Stimulated activated CD4-positive, alpha-beta T cell treated with anti-CD3 and anti-CD28 coated beads, TNF-alpha, amount 100 ng/mL, for 24 hours (primary cell): ENCODE measurements at places on chromosomes 4 and X.

DNA sequence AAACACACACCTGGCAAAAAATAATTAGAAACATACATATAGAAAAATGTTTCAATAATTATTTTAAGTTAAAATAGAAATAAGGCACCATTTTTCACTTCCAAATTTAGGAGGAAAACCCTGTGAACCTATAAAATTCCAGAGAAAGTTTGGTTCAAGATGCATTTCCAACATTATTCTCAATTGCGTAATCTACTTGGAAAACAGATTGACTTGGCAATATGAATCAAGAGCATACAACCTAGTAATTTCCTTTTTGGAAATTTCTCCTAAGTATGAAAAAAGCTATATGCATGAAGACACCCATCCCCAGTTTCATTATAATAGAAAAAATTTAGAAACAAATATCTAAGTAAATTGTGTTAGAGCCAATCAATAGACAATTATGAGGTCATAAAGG, 242.9 kb downstream of the IQCM start:
- DNase-seq = no peak

DNA sequence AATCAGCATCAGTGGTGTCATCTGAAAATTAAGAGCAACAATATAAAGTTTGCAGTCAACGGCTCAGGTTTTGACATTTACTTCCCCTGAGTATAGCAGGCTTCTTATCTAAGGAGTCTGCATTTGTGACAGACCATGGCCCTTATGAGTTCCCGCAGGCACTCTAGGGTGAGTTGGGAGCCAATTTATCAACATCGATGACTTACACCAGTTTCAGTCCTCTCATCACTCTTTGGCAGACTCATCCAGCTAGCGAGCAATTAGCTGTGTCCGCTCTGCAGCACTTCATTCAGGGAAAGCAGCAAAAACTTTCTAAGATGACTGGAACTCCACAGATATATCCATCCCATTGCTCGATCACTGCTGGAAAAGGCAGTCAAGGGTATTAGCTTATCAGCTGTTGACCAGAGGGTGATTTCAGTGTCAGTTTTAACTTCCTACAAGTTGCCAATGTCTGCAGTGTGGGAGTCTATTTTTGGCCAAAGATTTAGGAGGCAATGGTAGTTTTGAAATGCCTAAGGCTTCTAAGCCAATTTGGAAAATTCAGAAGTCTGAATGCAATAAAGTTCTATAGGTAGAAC, 625.1 kb upstream of the TENM3 start:
- no peak for DNase-seq

GRCh38 chr4:54093324-54094240, 6.4 kb upstream of the GSX2 start:
- no peak for DNase-seq

GRCh38 chr4:20323991-20324390, 72.3 kb downstream of the SLIT2 start:
- no peak for DNase-seq

GRCh38 chr4:12270546-12270945, 841.9 kb upstream of the HS3ST1 start:
- DNase-seq = no peak

DNA sequence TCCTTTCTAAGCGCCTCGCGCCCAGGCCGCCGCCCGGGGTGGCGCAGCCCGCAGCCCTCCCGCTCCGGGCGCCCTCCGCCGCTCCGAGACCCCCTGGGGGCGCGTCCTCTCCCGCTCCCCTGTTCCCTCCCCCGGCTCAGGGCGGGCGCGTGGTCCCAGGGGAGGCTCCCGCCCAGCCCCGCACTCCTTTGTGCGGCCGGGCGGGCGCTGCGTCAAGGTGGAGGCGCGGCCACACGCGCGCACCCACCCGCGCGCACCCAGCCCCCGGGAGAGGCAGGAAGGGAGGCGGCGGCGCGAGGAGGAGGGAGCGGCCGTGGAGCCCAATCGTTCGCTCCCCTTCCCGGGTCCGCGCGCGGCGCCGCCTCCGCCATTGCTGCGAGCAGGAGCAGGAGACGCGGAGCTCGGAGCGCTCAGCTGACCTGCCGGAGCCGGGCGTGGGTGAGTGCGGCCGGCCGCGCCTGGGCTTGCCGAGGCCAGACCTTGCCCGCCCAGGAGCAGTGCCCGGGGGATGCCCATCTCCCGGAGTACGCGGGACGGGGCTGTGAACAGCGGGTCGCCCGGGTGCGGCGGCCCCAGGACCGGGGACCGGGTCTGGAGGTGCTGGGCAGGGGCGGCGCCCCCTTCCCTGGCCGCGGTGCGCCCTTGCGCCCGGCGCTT, at the start of gene NSG1:
NSG1 (plus strand) TSS at position 367 of the 657 bp plus-strand sequence. CDS start 528 bp downstream, outside the sequence.
- DNase-seq = peak; percentile 33

DNA sequence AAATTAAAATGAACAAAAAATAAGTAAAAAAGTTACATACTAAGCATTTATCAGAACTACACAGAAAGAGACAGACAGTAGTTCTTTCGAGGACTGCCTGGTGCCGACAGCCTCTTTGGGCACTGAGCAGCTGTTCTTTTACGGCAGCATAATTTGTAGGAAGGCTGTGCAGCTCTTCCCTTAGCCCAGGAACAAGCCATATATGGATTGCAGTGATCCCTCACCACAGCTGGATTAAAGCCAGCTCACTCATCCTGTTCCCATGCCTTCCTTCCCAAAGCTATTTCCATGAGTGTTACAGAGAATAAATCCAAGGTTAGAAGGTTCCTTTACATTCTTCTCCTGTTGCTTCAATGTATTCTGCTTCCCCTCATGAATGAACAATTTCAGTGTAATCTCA, 71.7 kb downstream of the DDX60L start:
- DNase-seq = no peak

- DNase-seq = no peak
Measured at GRCh38 chr4:152408514-152409327, 127.2 kb downstream of the FBXW7 start.

GRCh38 chr4:119834906-119835612, 206.5 kb upstream of the PDE5A start:
- no peak for DNase-seq

GRCh38 chr4:128980816-128981326, 112.5 kb downstream of the SCLT1 start:
- DNase-seq = no peak

GRCh38 chr4:36321176-36321575, 39.8 kb downstream of the DTHD1 start:
- no peak for DNase-seq

DNA sequence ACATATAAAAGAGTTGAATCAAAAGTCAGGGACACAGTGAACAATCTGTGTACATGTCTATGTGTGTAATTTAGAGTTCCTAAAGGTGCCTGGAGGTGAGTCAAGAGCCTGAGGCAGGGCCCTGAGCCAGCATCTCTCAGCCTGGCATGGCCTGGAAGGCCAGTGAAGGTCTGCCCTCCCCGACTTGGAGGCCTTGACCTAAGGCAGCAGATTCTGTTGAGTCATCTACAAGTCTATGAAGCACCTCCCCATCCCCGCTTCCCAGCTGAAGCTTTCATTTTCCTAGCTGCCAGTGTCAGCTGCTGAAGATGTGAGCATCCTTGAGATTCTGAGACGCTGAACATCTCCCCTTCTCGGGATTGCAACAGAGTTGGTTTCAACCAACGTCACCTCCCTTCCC, 583.9 kb downstream of the BCOR start:
- DNase-seq = no peak

GRCh38 chr4:33941854-33942253, 2302.5 kb downstream of the ARAP2 start:
- no peak for DNase-seq

- DNase-seq = no peak
Measured at GRCh38 chr4:42607011-42607726, 49.7 kb downstream of the ATP8A1 start.

- DNase-seq = no peak
Measured at GRCh38 chr4:125707397-125707796, 392.6 kb downstream of the FAT4 start.

GRCh38 chr4:145497199-145498149, 15.8 kb downstream of the SMAD1 start:
- DNase-seq = no peak

DNA sequence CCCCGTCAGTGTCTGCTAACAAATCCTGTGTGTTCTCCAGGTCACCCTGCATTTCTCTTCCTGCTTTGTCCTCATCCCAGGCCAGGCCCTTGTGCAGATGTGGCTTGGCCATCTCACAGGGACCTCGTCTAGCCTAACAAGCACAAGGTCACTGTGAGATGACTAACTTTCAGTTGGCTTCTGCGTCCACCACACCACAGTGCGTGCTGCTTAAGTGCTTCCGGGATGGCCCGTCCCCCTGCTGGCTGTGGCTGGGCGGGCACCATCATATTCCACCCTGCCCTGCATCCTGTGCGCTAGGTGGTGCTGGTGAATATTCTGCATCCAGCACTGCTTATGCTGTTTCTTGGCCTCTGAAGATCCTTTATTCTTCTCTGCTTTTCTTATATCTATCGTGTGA, 33.8 kb downstream of the RBBP7 start:
- DNase-seq = no peak

- DNase-seq = no peak
Measured at GRCh38 chr4:87390551-87390890, 467 bp downstream of the HSD17B11 start.

DNA sequence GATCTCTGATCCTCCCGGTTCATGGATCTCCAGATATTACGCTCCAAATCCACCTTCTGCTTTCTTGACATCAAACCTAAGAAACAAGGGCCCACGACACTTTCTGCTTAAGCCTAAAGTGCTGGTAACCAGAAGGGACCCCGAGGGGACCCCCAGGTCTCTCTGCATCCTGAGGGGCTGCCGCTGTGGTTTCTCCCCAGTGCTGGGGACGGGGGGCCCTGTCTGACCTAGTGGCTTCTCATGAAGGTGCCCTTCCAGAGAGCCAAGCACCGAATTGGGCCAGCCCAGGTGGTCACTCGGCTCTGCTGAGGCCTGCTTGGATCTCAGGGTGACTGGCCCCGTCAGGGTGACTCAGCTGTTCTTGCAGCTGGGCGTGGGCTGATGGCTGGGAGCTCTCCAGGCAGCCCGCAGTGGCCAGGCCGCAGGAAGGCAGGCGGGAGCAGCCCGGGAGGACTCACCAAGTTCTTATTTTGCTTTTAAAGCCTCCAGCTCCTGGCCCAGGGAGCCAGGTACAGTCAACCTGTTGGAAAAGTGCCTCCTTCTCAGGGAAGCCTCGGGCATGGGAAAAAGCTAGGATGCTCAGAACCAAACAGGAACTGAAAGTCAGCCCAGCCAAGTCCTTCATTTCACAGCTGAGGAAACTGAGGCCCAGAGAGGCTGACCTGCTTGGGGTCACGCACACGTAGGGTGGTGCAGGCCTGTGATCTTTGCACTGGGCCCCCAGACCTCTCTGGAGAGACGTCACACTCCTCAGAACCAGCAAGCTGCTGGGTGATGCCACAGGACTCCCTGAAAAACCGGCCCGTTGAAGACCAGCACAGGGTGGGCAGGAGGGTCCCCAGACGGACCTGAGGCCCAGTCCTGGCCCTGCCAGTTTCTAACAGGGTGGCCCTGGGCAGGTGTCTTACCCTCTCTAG, 16.7 kb downstream of the BLOC1S4 start:
- no peak for DNase-seq

DNA sequence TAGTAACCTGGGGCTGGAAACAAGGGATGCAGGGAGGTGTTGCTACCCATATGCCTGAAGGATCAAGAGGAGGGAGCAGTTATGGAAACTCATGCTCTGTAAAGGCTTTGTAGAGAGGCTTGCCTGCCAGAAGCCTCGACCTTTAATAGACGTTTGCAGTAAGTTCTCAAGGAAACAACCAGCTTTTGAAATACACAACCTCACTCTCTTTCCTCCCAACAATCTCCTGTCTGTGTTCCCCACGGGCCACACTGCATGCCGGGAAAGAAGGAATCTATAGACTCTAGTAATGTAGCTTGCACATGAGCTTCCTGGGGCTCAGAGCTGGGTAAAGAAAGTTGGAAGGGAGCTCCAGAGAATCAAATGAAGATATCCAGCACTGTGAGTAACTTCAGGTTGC, 101.6 kb upstream of the PACRGL start:
- no peak for DNase-seq

DNA sequence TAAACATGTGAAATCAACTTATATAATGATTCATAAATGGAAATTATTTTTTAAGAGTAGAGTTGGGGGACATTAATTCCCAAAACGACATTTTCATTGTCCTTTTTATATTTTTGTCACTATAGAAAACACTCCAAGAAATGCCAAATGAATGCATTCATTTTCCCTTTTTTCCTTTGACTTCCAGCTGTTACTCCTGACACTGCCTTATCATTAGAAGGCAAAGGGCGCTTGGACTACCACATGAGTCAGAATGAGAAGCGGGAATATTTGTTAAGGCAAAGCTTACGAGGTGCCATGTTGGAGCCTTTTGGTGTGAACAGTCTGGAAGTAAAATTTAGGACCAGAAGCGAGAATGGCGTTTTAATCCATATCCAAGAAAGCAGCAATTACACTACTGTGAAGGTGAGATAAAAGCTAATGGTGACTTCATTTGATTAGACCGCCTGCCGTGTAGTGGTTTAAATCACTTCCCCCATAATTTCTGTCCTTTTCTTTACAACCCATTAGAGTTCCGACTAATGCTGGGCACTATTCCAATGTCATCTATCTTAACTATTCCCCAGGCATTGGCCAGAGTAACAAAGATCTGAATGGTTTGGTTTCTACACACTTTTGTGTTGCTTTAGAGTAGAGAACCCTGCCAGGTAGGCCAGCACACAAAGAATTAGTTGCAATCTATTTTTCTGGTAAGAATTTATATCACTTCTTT, 166.7 kb downstream of the FAT4 start:
- no peak for DNase-seq

GRCh38 chr4:101265816-101266172, 81.5 kb downstream of the PPP3CA start:
- no peak for DNase-seq

DNA sequence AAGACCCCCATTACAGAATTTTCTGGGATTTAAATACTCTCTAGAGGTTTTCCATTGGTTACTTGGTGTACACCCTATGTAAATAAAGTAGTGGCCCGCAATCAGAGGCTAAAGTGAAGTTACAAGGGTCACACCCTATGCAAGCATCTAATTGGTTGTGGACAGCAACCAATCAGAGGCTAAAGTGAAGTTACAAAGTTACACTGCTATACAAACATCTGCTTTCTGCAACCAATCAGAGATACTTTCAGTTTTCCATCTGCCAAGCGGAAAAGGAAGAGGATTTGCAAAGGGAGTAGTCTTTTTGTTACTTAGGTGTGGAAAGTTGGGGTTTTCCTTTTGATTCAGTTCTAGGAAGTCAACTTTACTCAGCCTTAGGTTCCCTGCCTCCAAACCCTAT, 2.0 kb upstream of the ATRX start:
- no peak for DNase-seq

GRCh38 chrX:113644426-113644825, 803.8 kb upstream of the AMOT start:
- no peak for DNase-seq

- no peak for DNase-seq
Measured at GRCh38 chrX:12011075-12011474, 127.2 kb upstream of the FRMPD4 start.

- no peak for DNase-seq
Measured at GRCh38 chrX:110420771-110421499, 62.3 kb downstream of the RTL9 start.

GRCh38 chr4:122285285-122285684, 93.5 kb upstream of the ADAD1 start:
- no peak for DNase-seq
